ENCODE measurements at places on chromosomes 6 and 20. TPM values are rescaled to one million over a fixed set of nuclear protein-coding genes. Genes with fewer than 3 reads are reported as not detected.

GPR6 gene
- not detected for total RNA-seq

LY6G5C gene
- not detected for total RNA-seq

BPI gene
- 0.99 TPM for total RNA-seq

SLC35D3 gene
- total RNA-seq = 0.95 TPM

TEAD3 gene
- total RNA-seq = 50.4 TPM

SLC12A5 gene
- total RNA-seq = 0.14 TPM

- H3K4me3 ChIP-seq = no peak overlapping the region
- H3K36me3 ChIP-seq = peaks cover 48% of the 10 kb centered on the region
- H3K27ac ChIP-seq = peak overlapping the region; percentile 79
- H3K4me1 ChIP-seq = peaks cover 24% of the 10 kb centered on the region
- no peaks in the 10 kb centered on the region for H3K27me3 ChIP-seq
Measured at GRCh38 chr20:25005661-25006060, 13.1 kb upstream of the APMAP start.

GRCh38 chr20:59316911-59317731 is 16.7 kb downstream of the EDN3 start:
- H3K36me3 ChIP-seq = no peaks in the 10 kb centered on the region
- no peaks in the 10 kb centered on the region for H3K4me1 ChIP-seq
- no peaks in the 10 kb centered on the region for H3K27me3 ChIP-seq
- no peak overlapping the region for H3K27ac ChIP-seq
- H3K4me3 ChIP-seq = no peak overlapping the region

DNA sequence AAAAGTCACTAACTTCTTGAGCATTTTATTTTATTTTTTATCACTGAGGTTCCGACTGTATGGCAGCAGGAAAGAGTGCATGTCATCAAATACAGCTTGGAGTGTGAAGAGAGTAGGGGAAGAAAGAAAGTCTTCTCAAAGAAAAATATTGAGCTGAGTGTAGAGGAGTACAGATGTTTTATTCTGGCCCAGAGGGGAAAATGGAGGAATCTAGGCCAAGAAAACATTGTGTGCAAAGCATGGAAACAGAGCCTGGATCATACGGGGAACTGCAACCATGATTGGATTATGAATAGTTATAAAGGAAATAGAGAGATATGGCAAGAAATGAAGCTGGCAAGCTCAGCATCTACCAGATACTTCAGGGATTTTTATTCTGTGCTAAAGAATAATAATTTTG is 104.2 kb upstream of the SCGN start:
- no peak for DNase-seq
- H3K27ac ChIP-seq = no peak overlapping the region
- no peaks in the 10 kb centered on the region for H3K27me3 ChIP-seq
- no peaks in the 10 kb centered on the region for H3K36me3 ChIP-seq

DNA sequence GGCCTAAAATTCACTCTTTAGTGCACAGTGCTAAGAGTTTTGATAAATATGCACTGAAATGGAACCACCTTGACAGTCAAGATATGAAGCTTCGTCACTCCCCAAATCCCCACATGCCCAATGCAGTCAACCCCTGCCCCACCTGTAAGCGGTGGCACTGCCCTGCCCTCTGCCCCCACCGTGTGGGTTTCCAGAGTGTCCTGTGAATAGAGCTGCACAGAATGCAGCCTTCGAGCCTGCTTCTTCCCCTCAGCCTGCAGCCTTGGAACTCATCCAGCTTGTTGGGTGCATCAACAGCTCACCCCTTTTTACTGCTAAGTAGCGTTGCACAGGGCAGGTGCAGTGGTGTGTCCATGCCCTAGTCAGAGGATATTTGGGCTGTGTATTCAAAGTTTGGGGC is 216.3 kb downstream of the SYNDIG1 start:
- no peak overlapping the region for H3K27ac ChIP-seq
- H3K4me1 ChIP-seq = no peaks in the 10 kb centered on the region

DNA sequence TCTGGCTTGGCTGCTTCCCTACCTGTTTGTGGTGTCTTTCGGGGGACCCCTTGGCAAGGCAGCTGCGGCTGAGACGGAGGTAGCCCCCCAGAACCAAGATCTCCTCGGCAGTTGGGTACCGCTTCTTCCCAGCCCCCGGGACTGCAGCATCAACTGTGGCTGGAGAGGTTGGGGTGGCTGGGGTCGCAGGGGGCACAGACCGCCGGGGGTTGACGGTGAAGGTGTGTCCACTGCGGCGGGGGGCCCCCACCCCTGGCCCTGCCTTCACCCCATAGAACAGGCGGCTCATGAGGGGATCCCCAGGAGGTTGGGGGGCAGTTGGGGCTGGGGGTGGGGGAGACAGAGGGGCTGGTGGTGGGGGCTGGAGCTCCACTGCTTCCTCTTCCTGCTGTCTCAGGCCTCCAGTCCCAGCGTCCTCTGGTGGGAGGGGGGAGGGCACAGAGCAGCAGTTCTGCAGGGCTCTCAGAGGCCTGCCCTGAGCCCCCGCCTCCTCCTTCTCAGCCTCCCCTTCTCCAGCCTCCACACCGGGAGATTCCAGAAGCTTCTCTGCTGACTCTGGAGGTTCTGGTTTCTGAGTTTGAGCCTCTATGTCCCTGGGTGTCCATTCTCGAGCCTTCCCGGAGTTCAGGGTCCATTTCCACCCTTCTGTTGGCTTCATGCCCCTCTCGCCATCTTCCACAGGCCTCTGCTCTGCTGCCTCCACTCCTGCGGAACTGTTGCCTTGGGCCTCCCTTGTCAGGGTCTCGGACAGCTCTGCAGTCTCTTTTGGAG is 1.9 kb downstream of the PPP1R18 start:
- DNase-seq = peak; percentile 85
- peaks cover 87% of the 10 kb centered on the region for H3K4me1 ChIP-seq
- H3K27me3 ChIP-seq = no peaks in the 10 kb centered on the region
- H3K4me3 ChIP-seq = peak overlapping the region; percentile 65
- no peaks in the 10 kb centered on the region for H3K36me3 ChIP-seq
- peak overlapping the region; percentile 94 for H3K27ac ChIP-seq

- no peak overlapping the region for H3K27ac ChIP-seq
- H3K36me3 ChIP-seq = no peaks in the 10 kb centered on the region
- H3K27me3 ChIP-seq = no peaks in the 10 kb centered on the region
- DNase-seq = no peak
- H3K4me3 ChIP-seq = no peak overlapping the region
- no peaks in the 10 kb centered on the region for H3K4me1 ChIP-seq
Measured at GRCh38 chr6:68527691-68528090, 107.4 kb upstream of the ADGRB3 start.

- H3K27ac ChIP-seq = peak overlapping the region; percentile 75
- H3K36me3 ChIP-seq = peaks cover 3% of the 10 kb centered on the region
- no peak overlapping the region for H3K4me3 ChIP-seq
- no peak for DNase-seq
Measured at GRCh38 chr20:38987777-38988176, 25.6 kb downstream of the DHX35 start.

- H3K36me3 ChIP-seq = no peaks in the 10 kb centered on the region
- no peak overlapping the region for H3K27ac ChIP-seq
- no peaks in the 10 kb centered on the region for H3K27me3 ChIP-seq
Measured at GRCh38 chr6:133553652-133554051, 312.5 kb downstream of the EYA4 start.

DNA sequence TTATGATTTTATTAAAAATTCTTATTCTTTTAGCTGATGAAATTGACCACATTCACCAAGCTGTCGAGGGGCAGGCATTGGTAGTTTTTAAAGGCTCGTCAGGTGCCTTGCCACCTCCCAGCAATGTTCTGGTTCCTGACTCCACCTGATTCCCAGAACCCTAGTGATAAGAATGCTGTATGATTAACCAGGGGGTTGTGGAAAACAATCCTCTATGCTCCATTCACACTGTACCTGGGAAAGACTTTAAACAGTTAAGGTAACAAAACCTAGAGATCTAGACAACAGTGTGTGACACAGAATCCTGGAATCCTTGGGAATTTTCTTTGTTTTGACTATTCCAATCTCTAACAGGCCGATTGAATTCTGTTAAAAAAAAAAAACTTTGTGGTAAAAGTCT is 165.7 kb upstream of the OLIG3 start:
- no peaks in the 10 kb centered on the region for H3K4me1 ChIP-seq
- no peaks in the 10 kb centered on the region for H3K36me3 ChIP-seq
- no peak overlapping the region for H3K4me3 ChIP-seq
- DNase-seq = no peak

GRCh38 chr6:44508646-44509045 is 121.1 kb downstream of the CDC5L start:
- H3K4me3 ChIP-seq = no peak overlapping the region
- no peak for DNase-seq
- H3K27ac ChIP-seq = no peak overlapping the region

DNA sequence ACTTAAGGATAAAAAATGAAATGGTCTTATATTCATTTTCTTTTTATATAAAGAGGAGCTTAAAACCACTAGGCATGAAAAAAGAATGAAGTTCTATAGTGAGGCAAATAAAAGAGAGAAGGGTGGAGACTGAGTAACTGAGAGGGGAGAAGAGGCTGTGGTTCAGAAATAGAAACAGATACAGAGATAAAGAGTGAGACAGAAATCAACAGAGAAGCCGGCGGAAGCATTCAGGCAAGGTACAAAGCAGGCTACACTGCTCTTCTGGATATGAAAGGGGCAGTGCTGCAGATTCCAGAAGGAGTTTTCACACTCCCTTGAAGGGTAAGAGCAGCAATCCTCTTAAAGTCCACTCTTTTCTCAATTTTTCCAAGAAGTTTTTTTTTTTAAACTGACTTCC is 29.9 kb downstream of the NFATC2 start:
- DNase-seq = no peak
- peaks cover 3% of the 10 kb centered on the region for H3K4me1 ChIP-seq
- no peaks in the 10 kb centered on the region for H3K27me3 ChIP-seq
- no peak overlapping the region for H3K27ac ChIP-seq

GRCh38 chr6:116152620-116153019 is 26.7 kb upstream of the COL10A1 start:
- H3K36me3 ChIP-seq = no peaks in the 10 kb centered on the region
- no peaks in the 10 kb centered on the region for H3K27me3 ChIP-seq
- H3K27ac ChIP-seq = no peak overlapping the region

DNA sequence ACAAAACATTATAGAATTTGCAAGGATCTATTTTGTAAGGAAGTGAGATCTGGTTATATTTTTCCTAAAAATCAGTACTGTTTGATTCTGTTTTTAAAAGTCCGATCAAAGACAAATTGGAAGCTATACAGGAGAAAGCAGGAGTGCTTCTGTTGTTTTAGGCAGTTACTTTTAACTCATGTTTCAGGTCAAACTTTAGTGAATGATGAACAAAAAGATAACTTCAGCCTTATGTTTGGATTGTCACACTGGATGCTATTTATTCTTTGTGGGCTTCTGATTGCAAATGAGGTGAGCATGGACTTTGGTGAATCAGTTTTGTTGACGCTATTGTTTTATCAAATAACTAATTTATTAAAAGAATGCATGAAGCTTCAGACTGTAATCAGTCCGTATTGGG is 228.7 kb upstream of the SLC35B3 start:
- H3K4me1 ChIP-seq = no peaks in the 10 kb centered on the region
- H3K27ac ChIP-seq = no peak overlapping the region
- H3K27me3 ChIP-seq = no peaks in the 10 kb centered on the region
- H3K36me3 ChIP-seq = no peaks in the 10 kb centered on the region
- H3K4me3 ChIP-seq = no peak overlapping the region
- DNase-seq = no peak

DNA sequence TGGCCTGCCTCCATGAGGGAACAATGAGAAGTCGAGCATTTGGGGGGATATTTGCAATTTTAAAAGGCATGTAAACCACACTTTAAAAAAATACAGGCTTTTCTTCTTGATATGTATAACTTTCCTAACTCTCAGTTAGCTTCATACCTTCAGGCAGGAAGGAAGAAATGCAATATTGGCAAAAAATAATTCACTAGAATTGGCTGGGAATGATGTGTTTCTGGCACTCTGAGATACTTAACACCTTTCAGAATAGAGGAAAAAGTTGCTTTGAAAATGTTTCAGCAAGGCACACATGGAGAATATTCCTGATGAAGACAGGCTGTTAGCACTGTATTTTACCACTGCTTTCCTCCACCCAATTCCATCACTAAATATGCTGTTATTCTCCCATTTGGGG is 747.6 kb downstream of the HDGFL1 start:
- no peak overlapping the region for H3K4me3 ChIP-seq
- no peaks in the 10 kb centered on the region for H3K27me3 ChIP-seq
- H3K4me1 ChIP-seq = no peaks in the 10 kb centered on the region
- H3K36me3 ChIP-seq = no peaks in the 10 kb centered on the region
- H3K27ac ChIP-seq = no peak overlapping the region

GRCh38 chr20:37185686-37186085 is 6.3 kb upstream of the MROH8 start:
- H3K27ac ChIP-seq = no peak overlapping the region
- DNase-seq = no peak
- H3K27me3 ChIP-seq = no peaks in the 10 kb centered on the region
- peaks cover 50% of the 10 kb centered on the region for H3K36me3 ChIP-seq

- no peak for DNase-seq
- no peaks in the 10 kb centered on the region for H3K27me3 ChIP-seq
- peaks cover 51% of the 10 kb centered on the region for H3K36me3 ChIP-seq
- no peaks in the 10 kb centered on the region for H3K4me1 ChIP-seq
- peak overlapping the region; percentile 76 for H3K27ac ChIP-seq
Measured at GRCh38 chr20:44616604-44616964, 34.2 kb downstream of the PKIG start.

DNA sequence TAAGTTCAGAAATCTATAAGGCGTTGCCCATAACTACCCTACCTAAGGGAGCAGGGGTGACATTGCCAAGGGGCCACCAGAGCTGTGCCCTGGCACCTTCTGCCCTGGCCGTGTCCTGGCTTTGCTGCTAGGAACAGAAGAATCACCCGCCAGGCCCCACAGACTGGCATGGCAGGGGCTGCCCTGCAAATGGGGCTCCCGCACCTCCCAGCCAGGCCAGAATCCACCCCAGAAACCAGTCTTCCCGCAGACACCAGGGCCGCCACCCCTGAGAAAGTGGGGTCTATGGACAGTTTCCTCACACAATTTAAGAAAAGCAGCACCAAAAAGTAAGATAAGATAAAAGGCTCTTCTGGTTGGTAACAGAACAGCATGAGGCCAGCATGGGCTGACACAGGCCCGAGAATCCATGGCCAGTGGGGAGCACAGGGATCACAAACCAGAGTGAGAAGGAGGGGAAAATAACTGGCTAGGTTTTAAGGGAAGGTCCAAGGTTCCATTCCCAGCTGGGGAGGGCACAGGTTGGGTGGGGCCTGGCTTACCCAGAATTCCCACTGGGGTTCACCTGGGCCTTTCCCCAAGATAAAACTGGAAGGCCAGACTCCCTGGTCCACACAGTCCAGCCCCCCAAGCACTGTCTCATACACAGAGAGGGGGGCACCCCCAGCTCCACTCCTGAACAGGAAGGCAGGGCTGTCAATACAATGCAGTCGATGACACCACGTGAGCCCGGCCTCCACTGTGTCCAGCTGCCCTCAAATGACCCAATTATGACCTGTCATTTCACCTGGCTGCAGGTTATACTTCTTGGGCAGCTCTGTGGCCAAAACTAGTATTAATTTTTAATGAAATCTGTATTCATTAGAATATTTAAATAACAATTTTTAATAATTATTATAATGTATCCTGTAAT is 59.4 kb downstream of the PYGB start:
- H3K27ac ChIP-seq = no peak overlapping the region
- H3K4me1 ChIP-seq = peaks cover 29% of the 10 kb centered on the region
- peaks cover 22% of the 10 kb centered on the region for H3K36me3 ChIP-seq
- H3K4me3 ChIP-seq = no peak overlapping the region
- H3K27me3 ChIP-seq = no peaks in the 10 kb centered on the region

All from sigmoid colon (tissue), 7 donors.